ENCODE measurements at places on chromosomes 3 and 15. TPM values are rescaled to one million over a fixed set of nuclear protein-coding genes. Genes with fewer than 3 reads are reported as not detected.
A peak's percentile ranks its signal among the peaks of the same experiment; 100 is the strongest.

DNA sequence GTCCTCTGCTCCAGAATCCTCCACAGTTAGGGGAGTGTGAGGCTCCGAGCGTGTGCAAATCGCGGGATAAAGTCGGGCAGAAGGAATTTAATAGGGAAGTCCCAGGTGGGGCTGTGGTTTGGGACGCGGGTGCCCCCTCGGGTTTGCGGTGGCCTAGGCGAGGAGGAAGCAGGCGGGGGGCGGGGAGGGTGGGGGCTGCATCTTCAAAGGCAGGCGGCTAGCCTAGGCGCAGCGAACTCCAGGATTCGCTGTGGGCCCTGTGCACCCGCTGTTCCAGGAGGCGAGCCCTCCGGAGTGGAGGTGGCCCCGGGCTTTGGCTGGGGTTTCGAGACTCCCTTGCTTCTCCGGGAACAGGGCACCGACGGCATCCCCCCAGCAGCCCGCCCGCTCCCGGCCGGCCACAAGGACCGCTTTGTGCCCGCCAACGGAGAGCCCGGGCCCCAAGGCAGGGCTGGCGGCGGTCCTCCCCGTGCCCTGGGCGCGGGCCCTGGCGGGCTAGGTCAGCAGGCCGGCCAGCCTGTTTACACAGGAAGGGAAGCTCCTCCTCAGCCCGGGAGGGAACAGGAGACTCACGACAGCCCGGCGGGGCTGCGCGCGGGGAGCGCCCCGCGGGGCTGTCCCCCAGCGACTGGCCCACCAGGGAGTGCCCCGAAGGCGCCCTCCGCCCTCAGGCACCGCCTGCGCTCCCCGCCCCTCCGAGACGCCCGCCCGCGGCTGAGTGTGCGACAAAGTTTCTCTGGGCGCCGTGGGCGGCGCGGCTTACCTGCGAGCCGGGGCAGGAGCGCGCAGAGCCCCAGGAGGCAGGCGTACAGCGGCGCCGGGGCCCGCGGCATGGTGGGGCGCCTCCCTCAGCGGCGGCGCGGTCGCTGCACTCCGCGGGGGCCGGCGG lies 753 bp downstream of the ITGB5 start:
- peak; percentile 67 for DNase-seq

- DNase-seq: no peak
These were observed 175.8 kb upstream of the STT3B start for GRCh38 chr3:31356941-31357340.

- DNase-seq: no peak
These were observed 18.5 kb downstream of the KBTBD8 start for GRCh38 chr3:67016522-67017080.

DNA sequence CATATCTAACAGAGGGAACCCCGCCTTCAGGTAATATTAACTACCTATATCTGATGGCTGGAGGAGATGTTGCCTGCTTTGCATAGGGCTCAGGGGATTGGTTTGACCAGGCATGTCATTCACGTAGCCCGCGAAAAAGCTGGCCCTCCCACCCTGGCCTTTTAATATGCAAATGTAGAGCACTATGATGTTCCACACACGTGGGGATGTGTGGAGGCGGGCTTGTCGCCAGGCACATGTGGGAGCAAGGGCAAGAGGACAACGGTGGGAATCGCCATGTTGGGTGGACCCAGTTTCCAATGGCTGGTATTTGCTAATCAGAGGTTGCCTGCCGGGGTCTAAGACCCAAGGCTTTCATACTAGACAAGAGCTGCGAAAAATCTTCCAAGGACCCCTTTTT lies 469.8 kb downstream of the ZPLD1 start:
- no peak for DNase-seq

Gene FRG2C
- total RNA-seq: not detected
